Cardiac septum (tissue), 1 donor: ENCODE measurements at places on chromosomes 12 and 14. TPM values are rescaled to one million over a fixed set of nuclear protein-coding genes. Genes with fewer than 3 reads are reported as not detected.

DNA sequence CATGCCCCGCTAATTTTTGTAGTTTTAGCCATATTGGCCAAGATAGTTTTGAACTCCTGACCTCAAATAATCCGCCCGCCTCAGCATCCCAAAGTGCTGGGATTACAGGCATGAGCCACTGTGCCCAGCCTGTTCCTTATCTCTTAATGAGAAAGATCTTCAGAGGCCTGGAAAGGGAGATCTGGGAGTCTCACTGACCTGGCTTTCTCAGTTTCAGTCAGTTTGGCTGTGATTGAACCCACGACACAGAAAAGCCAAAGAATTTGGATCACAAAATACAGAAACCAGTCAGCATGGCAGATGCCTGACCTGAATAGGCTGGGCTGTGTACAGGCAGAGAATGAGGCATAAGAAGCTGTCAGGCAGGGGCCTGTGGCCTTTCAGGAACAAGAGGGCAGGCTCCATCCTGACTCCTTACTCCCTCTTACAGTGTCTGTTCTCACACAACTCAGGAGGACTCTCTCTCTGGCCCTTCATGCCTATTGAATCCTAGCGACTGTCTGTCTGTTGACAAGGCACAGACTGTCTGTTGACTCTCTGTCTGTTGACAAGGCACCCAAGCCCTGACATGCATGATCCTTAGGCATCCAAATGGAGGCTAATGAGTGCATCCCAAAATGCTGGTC is 366.5 kb upstream of the CCDC196 start:
- DNase-seq = no peak

- no peak for DNase-seq
Observed at GRCh38 chr12:106945261-106945851, 10.4 kb upstream of the TMEM263 start.

DNA sequence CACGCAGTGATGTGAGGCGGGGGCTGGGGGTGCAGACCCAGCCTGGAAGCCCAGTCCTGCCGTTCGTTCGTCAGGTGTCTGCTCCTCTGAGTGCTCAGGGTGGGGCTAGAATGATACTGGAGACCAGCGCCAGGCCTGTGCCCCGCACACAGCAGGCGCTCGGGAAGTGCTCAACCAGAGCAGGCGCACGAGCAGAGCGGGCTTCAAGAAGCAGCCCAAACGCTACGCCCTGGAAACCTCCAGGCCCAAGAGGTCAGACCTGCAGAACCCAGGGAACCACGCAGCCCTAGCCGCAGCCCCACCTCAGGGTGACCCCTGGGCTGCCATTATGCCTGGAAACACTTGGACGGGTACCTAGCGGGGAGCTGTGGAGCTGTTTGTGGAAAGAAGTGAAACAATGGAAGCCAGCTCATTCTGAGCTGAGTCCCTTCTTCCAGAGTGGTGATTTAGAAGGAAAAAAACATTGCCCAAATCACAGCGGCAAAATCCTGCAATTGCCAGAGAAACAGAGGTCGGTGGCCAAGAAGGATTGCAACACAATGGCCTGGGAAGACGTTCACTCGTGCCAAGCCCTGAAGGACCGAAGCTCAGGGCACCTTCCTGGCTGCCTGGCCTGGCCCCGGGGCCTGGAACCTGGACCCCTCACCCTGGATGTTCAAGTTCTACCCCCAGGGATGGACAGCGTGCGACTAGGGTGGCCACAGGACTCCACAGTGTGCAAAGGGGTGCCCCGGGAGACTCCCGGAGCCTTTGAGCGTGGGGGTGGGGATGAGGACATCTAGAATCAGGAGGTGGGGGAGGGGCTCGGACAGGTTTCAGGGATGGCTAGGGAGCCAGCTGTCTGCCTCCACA is 40.4 kb upstream of the DIO3 start:
- no peak for DNase-seq

- DNase-seq = no peak
Observed at GRCh38 chr14:67396381-67396970, 15.5 kb downstream of the PLEK2 start.

The RPL10L gene
- not detected for total RNA-seq

DNA sequence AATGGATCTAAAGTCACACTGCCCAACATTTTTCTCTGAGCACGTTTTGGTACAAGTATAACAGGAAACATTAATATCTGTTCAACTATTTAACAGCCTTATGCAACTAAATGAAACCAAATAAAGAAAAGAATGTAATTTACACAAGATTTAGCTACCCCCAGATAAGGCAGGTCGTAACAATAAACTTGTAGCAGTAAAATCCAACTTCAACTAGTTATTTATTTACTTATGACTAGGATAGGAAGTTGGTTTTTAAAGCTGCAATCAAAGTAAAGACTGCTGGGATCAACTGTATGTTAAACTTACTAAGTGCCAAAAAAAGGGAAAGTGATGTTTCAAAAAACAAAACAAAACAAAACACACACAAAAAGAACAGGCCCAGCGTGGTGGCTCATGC is 30.9 kb downstream of the FERMT2 start:
- DNase-seq = no peak

The GARIN6 gene
- total RNA-seq = not detected

The ATF1 gene
- 26.4 TPM for total RNA-seq

The DNAH10 gene
- 0.73 TPM for total RNA-seq

DNA sequence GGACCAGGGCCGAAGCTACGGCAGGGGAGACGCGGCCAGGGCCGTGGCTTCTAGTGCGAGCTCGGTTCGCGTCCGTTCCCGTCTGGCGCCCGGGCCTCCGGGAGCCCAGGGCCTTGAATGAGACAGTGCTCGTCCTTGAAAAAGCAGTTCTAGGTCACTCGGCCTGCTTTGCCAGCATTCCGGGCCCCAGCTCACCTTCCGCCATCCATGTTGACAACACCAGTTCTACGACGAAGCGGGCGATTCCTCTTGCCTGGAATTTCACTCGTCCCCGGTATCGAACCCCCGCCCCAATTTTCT is 4.5 kb downstream of the OR10AD1 start:
- no peak for DNase-seq

GRCh38 chr12:574475-575128 is 88.6 kb downstream of the NINJ2 start:
- DNase-seq = no peak

The TRPV4 gene
- total RNA-seq = 0.46 TPM

GRCh38 chr12:130081117-130081805 is 81.0 kb upstream of the FZD10 start:
- no peak for DNase-seq

The CLEC6A gene
- not detected for total RNA-seq

The ANKS1B gene
- total RNA-seq = 1.9 TPM

The PTCSC3 gene
- total RNA-seq = not detected

The APOF gene
- not detected for total RNA-seq

GRCh38 chr12:68113644-68114043 is 45.9 kb downstream of the IFNG start:
- no peak for DNase-seq

- DNase-seq = no peak
Observed at GRCh38 chr12:120473807-120474615, 4.5 kb upstream of the SRSF9 start.

The CLEC14A gene
- 31.9 TPM for total RNA-seq

- no peak for DNase-seq
Observed at GRCh38 chr12:5276327-5276880, 155.5 kb upstream of the NTF3 start.

DNA sequence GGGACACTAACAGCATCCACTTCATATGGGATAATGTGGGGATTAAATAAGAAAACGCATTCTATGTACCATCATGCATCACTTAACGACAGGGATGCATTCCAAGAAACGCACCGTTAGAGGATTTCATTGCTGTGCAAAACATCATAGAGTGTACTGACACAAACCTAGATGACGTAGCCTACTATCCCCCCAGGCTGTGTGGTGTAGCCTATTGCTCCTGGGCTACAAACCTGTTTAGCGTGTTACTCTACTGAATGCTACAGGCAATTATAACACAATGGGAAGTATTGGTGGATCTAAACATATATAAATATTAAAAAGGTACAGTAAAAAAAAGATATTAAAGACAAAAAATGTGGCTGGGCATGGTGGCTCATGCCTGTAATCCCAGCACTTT is 230.6 kb downstream of the KSR2 start:
- no peak for DNase-seq

The CMKLR1 gene
- 21.0 TPM for total RNA-seq

- DNase-seq = no peak
Observed at GRCh38 chr14:60514741-60515491, 6.0 kb downstream of the SIX6 start.

DNA sequence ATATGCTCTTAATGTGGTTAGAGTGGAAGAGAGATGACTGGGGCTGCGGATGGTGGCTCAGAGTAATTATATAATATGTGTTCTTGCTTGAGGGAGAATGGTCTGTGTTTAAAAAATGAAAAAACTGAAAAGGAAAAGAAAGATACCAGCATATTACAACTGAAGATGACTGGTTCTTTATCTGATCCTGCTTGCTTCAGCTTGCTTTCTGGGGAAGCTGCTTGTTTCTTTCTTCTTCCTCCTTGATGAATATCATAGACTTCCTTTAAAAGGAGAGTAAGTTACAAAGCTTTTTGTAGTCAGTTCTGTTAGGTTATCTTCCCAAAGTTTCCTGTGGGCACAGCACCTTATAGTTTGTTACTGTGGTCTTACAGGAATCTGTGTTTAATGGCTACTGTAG is 210.9 kb downstream of the ERC1 start:
- DNase-seq = no peak

DNA sequence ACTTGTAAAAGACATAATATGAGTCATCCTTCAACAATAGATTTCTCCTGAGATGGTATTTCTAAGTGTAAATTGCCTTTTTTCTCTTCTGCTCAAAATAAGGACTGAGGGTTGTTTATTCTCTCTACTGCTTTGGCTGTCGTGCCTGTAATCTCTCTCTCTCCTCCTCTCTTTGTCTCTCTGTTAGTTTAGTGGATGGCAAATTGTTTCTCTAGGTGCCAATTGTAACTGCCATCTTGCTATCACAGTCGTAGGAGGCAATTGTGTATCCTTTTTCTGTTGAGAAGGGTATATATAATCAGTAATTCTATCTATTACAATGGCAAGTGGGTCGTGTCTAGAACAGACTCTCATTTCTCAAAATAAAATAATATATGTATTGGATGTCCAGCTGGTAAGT is 545.0 kb upstream of the FBXO33 start:
- DNase-seq = no peak

The YARS2 gene
- 11.6 TPM for total RNA-seq

The DTX1 gene
- total RNA-seq = 2.6 TPM
